ENCODE measurements at places on chromosomes 4 and X.
A peak's percentile ranks its signal among the peaks of the same experiment; 100 is the strongest.

- peak; percentile 33 for DNase-seq
Observed at GRCh38 chrX:10574663-10575062, 45.7 kb downstream of the MID1 start.

- DNase-seq: no peak
Observed at GRCh38 chr4:141174457-141174856, 41.2 kb upstream of the RNF150 start.

DNA sequence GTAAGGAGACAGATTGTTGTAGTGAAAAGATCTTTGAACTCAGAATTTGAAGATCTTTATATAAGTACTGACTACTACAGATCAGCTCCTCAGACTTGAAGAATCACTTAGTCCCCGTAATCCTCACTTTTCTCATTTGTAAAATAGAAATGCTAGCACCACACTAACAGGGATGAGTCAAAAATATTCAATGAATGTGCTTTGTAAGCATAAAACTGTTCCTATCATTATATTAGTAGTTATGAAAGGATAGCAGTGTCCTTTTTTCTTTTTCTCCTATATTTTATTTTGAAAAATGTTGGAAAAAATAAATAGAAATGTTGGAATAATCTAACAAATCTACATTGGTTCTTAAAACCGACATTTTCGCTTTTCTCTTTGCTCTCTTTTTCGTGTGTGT is 25.4 kb downstream of the NFKB1 start:
- DNase-seq: no peak

- no peak for DNase-seq
Observed at GRCh38 chrX:24264383-24264782, 49.5 kb downstream of the SUPT20HL2 start.

DNA sequence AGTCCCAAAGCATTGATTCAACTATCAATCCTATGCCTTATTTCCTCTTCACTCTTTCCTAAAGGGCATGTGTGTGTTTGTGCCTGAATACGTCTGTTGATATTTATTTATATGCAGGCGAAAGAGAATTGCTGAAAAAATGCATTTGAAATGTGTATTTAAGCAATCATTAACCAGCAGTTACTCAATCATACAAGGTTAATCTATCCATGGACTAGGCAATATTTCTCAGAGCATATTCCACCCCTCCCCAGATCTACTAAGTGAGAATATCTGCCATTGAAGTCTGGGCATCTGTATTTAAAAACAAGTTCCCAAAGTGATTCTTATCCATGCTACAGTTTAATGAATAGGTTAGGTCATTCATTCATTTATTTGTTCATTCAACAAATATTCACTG is 113.6 kb downstream of the RASGEF1B start:
- no peak for DNase-seq

DNA sequence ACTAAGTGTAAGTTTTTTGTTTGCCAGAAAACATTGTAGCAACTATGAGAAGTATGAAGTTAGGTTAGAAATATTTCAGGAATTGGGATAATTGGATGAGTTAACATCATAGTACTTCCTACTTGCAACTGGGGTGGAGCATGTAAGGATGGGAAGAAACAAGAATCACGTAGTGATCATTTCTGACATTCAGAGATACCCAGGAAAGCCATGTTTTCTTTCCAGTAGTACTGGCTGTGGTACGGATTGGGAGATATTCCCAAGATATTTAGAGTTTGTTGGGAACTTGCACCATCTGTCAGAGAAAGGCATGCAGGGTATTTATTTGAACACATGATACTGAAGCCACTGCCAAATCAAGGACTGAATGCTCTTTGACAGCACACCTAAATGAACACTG is 87.6 kb upstream of the SLC4A4 start:
- DNase-seq: peak; percentile 84

- DNase-seq: peak; percentile 65
Observed at GRCh38 chr4:54930226-54930625, 195.2 kb downstream of the KDR start.

DNA sequence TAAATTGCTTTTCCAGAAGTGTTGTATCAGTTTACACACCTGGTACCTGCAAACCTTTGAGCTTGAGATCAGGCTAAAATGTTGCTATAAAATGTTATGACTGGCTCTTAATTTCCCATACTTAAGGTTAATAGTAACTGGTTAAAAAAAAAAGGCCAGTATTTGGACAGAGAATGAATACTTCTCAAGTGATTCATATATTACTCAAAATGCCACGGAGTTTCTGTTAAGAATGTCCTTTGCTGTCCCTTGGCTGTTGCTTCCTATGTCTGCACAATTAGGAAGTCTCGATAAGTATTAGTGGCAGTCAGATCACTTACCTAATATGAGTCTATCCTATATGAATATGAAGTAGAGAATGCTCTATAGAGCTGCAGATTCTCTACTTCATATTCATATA is 232.2 kb upstream of the IGFBP7 start:
- DNase-seq: peak; percentile 53

DNA sequence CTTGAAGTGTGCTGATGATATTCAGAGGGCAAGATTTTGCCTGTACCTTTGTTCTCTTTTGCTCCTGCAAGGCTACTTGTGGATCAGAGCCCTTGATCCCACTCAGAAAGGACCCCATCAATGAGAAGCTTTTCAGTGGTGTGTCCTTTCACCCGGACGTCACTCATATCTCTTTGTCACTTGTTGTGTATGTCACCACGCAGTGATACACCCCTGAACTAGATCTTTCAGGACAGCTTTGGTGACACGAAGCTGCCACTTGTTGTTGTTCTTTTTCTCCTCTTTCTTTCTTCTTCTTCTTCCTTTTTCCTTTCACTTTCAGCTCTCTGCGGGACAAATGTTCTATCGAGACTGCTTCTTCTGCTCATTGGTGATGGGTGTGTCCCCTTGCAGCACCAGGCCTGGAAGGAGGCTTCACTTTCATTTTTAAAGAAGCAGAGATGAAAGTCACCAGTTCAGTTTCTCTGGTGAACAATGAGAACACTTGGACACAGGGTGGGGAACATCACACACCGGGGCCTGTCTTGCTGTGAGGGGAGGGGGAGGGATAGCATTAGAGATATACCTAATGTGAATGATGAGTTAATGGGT is 83.6 kb downstream of the NBDY start:
- DNase-seq: no peak

GRCh38 chrX:93594780-93595179 is 78.6 kb downstream of the NAP1L3 start:
- DNase-seq: no peak

GRCh38 chr4:2320746-2321145 is 58.8 kb upstream of the MXD4 start:
- no peak for DNase-seq

DNA sequence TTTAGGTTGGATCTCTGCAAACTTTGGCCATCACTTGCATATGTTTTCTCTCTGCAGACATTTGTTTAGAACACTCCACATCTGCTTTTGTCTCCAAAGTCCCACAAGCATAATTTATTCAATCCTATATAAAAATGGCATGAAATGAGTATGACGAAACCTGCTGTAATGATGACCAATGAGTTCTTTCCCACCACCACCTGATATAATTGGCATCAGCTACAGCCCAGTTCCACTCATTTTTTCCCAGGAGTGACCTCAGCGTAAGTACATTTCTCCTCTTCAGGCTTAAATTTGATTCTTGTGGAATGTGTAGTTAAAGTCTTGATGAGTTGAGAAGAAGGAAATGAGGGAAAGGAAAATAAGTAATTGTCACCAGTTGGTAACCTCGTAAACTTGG is 205.1 kb downstream of the AWAT2 start:
- peak; percentile 44 for DNase-seq

DNA sequence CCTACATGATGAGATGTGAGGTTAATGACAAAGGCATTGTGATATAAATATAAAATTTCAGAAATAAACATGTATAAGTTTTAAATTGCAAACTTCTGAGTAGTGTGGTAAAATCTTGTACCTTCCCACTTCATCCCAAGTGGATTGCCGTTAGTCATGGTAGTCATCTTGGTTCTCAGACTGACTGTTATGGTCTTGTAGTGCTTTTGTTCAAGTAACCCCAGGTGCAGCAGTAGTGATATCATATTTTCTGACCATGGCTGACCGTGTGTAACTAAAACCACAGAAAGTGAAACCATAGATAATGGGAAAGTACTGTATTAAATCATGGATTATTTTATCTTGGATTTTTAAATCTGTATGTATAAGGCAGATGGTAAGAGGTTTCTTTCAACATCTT is 74.8 kb upstream of the SLIT2 start:
- no peak for DNase-seq

- no peak for DNase-seq
Observed at GRCh38 chrX:19627533-19627932, 112.2 kb upstream of the MAP3K15 start.

DNA sequence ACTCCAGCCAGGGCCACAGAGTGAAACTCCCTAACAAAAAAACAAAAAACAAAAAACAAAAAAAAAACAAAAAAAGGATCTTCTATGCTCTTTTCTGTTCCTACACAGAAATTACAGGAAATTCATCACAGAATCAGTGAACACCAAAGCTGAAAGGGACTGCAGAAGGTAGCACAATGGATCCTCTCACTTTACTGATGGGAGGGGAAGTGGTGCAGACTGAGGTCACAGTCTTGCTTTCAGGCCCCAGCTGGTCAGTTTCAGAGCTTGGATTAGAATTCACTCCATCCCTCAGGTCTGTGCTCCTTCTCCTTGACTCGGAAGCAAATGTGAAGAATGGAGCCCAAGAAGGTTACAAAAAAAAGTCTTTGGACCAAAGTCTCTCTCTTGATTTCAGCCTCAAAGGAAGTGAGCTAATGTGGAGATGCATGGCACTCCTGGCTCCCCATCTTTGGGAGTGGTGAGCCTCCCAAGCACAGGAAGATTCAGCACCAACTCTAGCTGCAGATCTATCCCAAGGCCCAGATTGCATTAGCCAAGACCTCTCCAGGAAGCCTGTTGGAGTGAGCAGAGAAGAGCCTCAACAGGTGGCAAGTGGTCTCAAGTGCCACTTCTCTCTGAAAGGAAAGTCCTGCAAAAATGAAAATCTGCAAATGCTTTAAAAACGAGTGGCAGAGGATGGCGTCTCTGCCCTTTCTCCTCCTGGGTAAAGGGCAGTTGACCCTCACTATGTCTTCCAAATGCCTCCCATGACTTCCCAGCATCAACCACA is 176.0 kb downstream of the MAML3 start:
- no peak for DNase-seq

- DNase-seq: no peak
Observed at GRCh38 chrX:151488677-151489076, 74.8 kb upstream of the PASD1 start.

- peak; percentile 61 for DNase-seq
Observed at GRCh38 chrX:103376118-103376978, at the start of gene BEX3. BEX3 (plus strand) TSS chrX:103376538; CDS start chrX:103377522, 984 bp downstream.

DNA sequence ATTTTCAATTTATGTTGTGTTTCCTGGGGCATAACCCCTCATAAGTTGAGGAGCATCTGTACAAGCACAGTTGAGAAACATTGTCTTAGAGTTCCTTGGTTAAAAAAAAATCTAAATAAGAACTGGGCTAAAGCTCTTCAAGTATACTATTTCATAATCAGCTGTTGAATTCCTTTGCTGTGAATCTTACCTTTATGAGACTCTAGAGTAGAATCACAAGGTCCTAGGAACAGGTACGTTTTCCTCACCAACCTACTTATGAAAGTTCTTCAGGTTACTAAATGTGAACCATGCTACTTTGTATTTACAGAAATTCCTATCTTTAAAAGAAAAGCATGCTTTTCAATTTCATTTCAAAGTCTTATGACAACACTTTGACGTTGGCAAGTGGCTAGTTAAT is 20.9 kb upstream of the SOD3 start:
- no peak for DNase-seq

DNA sequence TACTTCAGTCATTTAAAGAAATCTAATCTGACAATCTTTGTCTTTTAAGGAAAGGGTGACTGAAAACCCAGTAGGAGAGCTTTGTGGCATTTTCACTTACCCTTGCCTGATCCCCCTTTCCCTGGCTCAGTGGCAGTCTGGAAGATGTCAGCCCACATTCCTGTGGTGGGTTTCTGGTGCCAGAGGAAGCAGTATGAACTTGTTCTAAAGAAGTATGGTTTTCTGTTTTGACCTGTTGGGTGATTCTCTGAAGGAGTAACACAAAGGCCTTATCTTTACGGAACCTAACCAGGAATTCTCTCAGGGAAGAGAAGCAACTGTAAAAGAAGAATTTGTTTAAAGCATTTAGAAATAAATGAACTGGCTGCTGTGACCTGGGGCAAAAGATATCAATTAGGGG is 41.9 kb downstream of the BMP15 start:
- no peak for DNase-seq

- peak; percentile 7 for DNase-seq
Observed at GRCh38 chrX:129632443-129632842, 22.3 kb downstream of the APLN start.

DNA sequence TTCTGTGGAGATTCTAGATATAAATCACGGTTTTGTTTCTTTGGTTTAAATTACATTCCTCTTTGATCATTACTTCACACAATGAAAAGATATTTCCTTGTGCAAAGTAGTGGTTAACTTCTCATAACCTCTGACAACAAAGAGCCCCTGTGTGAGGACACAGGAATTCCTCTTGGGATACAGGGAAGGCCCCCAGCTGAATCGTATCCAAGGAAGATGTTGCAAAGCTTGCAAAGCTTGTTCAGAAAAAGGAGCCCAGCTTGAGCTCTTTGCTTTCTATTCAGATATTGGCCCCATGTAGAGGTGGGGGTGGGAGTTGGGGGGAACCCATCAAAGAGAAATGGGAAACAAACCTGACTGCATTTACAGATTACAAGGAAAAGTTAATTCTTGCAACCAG is 145.7 kb downstream of the RELL1 start:
- no peak for DNase-seq

- no peak for DNase-seq
Observed at GRCh38 chrX:135191838-135192237, 20.6 kb upstream of the CT55 start.

DNA sequence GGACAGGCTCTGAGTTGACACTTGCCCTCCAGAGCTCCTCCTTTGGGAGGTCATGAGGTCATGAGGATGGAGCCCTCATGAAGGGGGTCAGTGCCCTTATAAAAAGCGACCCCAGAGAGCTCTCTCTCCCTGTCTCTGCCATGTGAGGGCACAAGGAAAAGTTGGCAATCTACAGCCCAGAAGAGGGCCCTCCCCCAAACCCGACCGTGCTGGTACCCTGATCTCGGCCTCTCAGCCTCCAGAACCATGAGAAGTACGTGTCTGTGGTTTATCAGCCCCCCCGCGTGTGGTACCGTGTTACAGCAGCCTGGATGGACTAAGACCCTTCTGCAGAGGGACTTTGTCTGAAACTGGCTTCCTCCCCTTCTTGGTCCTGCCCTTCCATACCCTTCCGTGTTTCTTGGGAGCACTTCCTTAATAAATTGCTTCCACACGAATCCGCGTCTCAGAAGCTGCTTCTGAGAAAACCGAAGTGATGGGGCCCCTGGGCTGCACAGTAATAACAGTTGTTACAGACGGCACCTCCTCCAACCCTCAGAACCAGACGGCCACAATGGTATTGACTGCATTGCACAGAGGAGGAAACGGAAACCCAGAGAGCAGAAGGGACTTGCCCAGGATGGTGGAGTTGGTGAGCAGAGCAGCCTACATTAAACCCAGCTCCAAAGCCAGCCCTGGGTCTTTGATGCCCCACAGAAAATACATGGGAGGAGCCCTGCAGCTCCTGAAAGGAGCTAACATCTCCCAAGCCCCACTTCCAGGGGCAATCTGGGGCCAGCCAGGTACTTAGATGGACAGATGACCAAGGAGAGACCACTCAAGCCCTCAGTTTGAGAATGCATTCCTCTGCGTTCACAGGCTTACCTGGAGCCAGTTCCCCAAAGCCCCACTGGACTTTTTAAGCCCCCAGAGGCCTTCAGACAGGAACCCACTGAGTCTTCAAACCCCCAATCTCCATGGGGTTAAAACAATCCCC is 242.7 kb downstream of the BCOR start:
- no peak for DNase-seq

- DNase-seq: no peak
Observed at GRCh38 chrX:15814771-15815365, 24.6 kb downstream of the ZRSR2 start.
